ENCODE measurements at places on chromosomes 16 and 17. TPM values are rescaled to one million over a fixed set of nuclear protein-coding genes. Genes with fewer than 3 reads are reported as not detected.

- DNase-seq = peak; percentile 73
Observed at GRCh38 chr17:64411999-64412771, 21.5 kb upstream of the PECAM1 start.

CCP110 gene
- 7.4 TPM for total RNA-seq

- DNase-seq = no peak
Observed at GRCh38 chr17:48152289-48152688, 44.7 kb downstream of the SNX11 start.

DNA sequence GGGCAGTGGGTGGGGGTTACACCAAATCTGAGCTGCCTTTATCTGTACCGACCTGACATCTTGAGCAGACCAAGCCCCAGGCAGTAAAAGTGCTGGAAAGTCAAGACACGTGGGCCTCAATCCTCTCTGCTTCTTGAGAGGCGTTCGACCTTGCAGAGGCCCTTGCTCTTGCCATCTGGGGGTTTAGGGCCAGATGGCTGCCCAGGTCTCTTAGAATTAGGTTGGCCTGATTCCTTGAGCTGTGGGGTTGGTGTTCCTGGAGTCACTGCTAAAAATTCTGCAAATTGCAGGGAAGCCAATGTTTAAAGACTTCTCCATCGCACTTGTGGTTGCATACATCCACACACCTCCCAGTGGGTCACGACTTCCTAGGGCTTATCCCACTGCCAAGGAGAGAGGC, 238.2 kb upstream of the ASIC2 start:
- DNase-seq = no peak

DNA sequence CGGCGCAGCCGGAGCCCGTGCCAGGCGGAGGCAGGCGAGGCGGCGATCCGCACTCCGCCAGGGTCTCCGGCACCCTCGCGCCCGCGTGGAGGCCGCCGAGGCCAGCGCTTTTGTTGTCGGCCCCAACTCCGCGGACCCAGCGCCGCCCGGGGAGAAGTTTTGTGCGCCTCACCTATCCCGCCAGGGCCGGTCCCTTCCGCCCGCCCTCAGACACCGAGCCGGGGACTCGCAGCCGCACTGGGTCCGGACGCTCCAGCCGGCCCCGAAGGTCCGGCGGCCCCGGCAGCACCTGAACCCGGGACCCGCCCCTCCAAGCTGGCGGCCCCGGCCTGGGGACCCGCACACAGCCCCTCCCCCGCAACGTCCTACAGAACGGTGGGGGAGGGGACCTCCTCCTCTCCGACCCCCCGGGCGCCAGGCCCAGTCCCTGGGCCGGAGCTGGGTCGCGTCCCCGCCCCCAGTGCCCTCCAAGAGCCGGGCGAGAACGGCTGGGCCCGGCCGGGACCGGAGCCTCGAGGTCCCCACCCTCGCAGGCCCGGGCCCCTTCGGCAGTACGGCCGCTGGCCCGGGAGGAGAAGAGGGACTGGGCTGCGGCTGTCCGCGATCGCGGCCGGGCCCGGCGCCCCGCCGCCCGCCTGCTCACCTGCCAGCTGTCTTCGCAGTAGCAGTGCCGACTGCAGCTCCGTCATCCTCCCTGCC, 698 bp downstream of the UBE2G1 start:
- peak; percentile 47 for DNase-seq

- DNase-seq = no peak
Observed at GRCh38 chr16:4426021-4426684, 485 bp downstream of the DNAJA3 start.

GRCh38 chr17:40778461-40778860, 3.9 kb downstream of the KRT27 start:
- DNase-seq = no peak

DNA sequence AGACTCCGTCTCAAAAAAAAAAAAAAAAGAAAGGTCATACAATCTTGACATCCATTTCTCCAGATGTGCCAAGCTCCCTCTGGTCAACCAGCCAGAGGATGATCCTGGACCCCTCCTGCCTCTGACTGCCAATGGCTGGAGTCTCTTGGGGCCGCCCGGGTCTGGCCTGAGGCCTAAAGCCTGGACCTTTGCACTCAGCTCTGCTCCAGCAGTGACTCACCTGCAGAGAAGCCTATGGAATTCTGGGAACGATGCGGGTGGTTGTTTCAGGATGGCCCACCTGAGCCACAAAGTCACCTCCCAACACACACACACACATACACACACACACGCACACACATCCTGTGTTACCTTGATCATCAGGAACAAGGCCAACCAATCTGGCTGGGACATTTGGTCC, 64.0 kb upstream of the DNAH17 start:
- DNase-seq = peak; percentile 17

RNU2-1 gene
- total RNA-seq = not detected

- no peak for DNase-seq
Observed at GRCh38 chr17:27506348-27507218, 50.3 kb downstream of the KSR1 start.

- DNase-seq = no peak
Observed at GRCh38 chr17:82923366-82924113, 83.7 kb upstream of the ZNF750 start.

DNA sequence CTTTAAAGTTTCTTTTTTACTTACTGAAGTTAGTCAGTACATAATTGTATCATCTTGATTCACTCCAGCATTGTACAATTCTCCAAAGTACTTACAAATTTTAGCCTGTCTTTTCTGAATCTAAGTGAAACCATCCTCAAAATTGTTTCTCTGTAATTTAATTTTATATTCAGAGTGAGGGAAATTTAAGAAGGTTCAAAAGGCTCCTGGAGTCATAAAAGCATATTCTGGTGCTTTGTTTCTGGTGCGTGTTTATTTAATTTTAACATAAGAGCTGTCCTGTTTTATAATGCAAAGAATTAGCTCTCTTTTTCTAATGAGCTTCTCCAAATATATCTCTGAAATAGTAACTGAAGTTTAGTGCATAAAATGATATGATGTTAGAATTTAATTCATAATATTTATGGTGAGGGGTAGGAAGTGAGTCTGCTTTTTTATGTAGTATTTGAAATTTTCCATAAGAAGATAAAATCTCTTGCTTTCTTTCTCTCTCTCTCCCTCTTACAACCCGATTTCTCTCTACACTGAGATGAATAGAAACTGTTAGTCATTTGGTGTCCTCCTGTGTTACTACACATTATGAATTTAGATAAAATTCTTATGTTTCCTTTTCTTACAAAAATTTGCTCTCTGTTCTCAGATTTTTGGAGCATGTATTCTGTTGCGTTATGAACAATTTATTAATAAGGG, 339.8 kb downstream of the BCAS3 start:
- DNase-seq = no peak

DNA sequence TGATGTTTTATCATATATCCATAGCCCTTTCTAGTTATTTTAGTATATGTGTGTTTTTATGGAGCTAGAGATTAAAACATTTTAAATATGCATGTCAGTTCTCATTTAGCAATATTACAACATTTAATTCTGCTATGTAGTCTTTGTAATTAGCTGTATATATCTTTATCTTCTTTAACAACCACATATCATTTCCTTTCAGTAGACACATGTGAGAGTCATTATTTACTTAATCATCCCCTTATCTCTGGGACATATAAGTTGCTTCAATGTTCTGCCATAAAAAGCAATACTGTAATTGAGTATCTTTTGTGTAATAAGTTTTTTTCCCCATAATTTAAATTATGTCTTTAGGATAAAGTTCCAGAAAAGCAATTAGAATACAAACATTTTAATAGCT, 52.0 kb upstream of the CLEC3A start:
- DNase-seq = no peak

DNA sequence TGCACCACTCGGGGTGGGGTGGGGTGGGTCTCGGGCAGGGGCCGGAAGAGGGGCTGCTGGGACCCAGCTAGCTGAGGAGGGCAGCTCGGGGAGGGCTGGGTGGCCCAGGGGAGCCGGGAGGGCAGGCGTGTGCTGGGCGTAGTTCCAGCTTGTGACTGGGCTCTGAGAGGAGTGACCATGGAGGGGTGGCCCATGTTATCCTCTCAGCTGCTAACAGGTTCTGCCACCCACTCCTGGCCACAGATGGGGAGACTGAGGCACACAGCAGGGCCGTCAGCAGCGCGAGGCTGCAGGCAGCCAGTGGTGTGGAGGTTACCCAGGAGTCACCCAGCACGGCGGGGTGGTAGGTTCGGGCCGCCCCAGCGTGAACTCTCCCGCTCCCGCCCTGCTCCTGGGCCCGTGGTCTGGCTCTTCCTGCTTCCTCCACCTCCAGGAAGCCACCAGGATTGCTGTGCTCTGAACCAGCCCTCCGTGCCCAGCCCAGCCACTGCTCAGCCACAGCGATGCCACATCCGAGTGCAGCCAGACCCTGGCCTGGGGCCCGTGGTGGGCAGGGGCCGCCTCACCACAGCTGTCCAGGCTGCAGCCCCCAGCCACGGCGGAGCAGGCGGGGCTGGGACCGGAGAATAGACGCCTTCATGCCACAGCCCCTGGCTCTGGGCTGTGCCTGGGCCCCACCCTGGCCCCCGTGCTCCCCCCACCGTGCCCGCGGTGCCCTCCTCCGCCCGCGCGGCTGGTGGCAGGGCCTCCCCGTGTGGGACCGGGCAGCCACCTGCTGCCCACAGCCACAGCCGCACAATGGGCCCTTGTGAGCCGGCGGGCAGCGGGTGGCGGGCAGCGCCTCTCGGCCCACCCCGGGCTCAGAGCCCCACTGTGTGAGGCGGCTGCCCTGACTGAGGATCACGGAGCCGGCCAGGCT, 26.3 kb upstream of the SSTR5 start:
- no peak for DNase-seq

GUCY2D gene
- total RNA-seq = not detected
